GM23338 (cell line): ENCODE measurements at places on chromosomes 16 and 17.

- DNase-seq, result no peak
Measured at GRCh38 chr16:15976929-15977637, 27.7 kb downstream of the ABCC1 start.

DNA sequence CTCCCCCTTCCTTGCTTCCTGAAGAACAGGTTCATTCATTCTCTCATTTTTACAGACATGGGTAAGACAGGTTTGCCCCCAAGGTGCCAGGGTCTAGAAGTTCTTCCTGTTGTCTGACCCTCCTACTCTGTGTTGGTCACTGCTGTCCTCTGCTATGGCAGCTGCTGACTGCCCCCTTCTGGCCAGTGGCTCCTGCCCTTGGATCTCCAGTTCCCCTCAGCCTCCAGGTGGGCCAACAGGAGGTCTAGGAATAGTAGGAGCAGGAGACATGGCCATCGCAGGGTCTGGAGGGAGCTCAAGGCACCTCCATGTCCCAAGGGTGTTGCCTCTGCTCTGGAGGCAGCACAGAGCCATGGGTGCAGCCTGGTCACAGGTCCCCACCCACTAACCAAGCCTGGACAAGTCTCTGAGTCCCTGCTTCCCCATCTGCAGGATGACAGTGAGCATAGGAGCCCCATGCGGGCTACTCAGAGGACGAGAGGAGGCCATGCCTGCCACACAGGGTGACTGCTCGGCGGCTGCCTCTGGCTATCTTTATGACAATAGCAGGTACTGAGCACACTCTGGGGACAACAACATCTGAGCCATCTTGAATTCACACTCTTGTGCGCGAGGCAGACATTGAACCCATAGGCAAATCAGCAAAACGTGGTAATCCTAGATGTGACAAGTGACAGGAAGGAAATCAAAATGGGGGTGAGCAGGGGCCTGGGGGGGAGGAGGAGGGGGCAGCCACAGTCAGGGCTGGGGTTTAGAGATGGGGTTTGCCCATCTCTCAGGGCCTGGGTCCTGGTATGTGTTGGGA lies 27.0 kb upstream of the NXPH3 start:
- peak; percentile 73 for DNase-seq

DNA sequence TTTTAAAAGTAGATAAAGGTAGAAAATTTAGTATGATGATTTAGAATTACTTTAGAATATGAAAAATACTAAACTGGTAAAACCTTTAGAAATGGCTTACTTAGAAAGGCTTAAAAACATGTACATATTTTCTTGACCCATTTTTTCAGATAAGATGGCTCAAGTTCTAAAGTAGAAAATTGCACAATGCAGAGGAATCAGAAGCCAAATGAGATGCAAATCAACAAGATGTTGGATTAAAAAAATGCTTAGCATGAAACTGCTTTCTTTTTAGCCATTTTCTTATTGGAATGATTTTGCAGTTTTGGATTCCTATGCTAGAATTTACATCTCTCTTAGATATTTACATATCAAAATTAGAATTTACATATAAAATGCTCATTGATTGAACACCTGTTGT lies 1.5 kb upstream of the KRTAP3-1 start:
- no peak for DNase-seq

GRCh38 chr17:65618516-65618915 lies 57.1 kb upstream of the AXIN2 start:
- DNase-seq, result no peak

GRCh38 chr16:81487301-81487720 lies 42.7 kb downstream of the CMIP start:
- DNase-seq, result no peak

- DNase-seq, result no peak
Measured at GRCh38 chr16:11783319-11784037, 13.6 kb downstream of the ZC3H7A start.

DNA sequence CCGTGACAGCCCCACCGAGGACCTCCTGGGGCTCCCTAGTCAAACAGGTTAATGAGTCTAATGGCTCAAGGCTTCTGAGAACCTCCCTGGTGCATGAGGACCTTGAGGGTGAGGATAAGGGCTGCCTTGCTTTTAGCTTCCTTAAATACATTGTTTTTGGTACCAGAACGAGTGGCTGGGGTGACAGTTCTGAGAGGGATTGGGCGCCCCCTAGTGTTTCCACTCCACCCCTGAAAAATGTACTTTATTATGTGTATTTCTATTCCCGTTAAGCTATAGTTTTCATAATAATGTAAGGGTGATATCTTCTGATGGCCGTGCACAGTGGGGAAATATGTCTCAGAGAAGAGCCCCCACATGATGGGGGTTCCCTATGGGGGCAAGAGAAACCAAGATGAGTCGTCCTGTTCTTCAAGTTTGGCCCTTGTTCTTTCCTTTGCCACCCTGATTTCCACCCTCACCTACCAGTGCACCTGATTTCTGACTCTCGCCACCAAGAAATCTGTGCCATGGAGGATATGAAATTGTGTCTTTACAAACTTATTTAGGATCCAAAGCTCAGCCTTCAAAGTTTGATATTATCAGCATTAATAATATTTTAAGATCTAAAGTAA lies 14.5 kb upstream of the VWA3A start:
- DNase-seq, result peak; percentile 87

DNA sequence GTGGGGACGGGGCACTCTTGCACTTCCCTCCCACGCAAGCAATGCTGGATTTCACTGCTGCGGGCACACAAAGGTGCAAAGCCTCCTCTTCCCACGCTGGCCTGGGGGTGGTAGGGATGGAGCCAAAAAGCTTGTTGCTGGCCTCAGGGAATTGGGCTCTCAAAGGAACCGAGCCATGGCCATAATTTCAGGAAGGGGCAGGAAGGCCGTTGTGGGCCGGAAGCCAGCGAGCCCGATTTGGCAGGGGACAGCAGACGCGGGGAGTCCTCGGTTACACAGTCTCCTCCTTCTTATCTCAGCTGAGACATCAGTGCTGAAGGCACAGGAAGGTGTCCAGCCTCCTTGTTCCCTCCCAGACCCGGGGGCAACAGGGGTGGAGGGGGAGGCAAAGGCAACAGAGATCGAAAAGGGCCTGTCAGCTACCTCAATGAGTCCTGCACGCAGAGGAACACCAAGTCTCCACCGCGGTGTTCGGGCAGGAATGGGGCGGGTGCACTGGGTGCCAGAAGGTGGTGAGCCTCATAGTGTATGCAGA lies 59.5 kb downstream of the SLFN11 start:
- peak; percentile 37 for DNase-seq

- DNase-seq, result peak; percentile 93
Measured at GRCh38 chr16:30996985-30997724, 12.1 kb downstream of the HSD3B7 start.

GRCh38 chr17:31469959-31470358 lies 78.5 kb downstream of the RAB11FIP4 start:
- peak; percentile 59 for DNase-seq

DNA sequence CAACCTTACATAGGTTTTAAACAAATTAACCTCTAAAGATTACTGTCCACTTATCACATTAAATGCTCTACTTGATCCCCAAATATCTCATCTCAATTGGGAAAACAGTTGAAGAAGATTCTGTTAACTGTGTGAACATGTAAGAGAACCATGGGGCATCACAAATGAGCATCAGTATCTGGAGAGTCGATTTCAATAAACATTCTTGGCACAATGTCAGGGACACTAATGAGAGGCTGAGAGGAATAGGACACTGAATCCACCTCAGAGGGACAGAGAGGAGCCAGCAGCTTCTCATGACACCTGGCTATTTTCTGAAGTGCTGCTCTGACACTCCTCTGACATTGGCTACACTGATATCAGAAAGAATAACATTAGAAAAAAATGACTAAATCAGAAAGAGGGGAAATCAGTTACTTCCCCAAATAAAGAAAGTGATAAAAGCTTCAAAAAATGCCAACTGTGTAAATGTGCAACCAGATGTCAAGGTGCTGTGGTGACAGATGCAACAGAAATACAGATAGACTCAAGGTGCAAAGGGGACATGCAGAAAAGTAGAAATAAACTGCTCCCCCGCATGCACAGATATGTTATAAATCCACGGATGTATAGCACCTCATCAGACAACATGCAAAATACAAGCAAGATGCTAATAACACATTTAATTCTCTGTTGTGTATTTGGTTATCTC lies 67.4 kb downstream of the SNX11 start:
- DNase-seq, result no peak

DNA sequence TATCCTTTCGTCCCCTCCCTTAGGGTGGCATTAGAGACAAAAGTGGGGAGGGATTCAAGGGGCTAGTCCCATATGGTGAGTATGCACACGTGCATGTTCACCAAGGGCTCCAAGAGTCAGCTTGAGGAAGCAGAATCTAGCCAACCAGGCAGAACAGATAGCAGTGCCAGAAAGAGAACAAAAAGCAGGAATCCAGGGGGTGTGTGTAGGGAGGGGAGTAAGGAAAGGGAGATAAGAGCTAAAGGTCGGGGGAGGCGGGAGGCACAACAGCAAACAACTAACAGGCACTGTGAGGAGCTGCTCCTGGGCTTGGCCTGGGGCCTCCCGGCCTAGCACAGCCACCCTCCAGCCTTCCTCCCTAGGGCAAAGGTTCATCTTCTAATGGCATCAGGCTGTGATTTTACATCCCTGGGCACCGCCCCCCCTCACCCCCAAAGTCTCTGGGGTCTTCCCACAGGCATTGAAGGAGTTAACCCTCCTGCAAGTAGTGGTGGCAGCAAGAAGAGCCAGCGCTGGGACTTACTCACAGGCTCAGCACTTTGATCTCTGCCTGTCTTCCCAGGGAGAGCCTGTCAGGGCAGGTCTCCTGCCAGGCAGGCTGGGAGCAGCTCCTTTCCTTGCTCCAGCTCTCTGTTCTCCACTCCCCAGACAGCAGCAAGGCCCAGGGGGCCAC lies 12.4 kb upstream of the SUPT4H1 start:
- no peak for DNase-seq

DNA sequence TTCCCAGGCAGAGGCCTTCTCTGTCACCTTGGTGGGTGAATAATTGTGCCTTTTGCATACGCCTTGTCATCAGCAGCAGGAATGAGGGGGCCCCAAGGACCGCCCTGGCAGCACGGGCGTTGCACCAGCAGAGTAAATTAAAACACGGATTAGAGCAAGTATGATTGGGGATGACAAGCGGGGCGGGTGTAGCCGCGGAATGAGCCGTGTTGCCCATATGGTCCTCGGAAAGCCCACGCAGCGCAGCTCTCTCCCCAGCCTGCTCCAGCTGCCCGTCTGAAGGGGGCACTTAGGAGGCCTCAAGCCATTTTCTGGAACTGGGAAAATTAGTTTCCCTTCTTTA lies 299.4 kb upstream of the IRX3 start:
- no peak for DNase-seq

- no peak for DNase-seq
Measured at GRCh38 chr17:8345052-8345690, 5.5 kb downstream of the ODF4 start.

DNA sequence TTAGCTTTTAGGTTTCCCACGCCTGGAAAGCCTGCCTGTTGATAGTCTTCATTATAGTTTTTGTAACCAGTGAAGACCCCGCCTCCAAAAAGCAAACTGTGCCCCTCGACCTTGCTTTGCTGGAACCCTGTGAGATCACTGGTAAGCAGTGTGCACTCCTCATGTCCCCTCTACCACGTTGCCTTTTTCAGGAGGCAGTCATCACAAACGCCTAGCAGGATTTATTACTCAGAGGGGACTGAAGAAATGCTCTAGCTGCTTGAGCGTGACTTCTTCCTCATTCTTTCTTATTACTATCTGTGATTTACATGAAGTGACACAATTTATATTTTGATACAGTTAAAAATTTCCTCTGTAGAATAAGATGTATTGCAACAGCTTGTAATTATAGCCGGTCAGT lies 6.5 kb upstream of the KRTAP3-1 start:
- DNase-seq, result no peak

- DNase-seq, result no peak
Measured at GRCh38 chr17:20174588-20175265, 165.6 kb downstream of the SPECC1 start.

DNA sequence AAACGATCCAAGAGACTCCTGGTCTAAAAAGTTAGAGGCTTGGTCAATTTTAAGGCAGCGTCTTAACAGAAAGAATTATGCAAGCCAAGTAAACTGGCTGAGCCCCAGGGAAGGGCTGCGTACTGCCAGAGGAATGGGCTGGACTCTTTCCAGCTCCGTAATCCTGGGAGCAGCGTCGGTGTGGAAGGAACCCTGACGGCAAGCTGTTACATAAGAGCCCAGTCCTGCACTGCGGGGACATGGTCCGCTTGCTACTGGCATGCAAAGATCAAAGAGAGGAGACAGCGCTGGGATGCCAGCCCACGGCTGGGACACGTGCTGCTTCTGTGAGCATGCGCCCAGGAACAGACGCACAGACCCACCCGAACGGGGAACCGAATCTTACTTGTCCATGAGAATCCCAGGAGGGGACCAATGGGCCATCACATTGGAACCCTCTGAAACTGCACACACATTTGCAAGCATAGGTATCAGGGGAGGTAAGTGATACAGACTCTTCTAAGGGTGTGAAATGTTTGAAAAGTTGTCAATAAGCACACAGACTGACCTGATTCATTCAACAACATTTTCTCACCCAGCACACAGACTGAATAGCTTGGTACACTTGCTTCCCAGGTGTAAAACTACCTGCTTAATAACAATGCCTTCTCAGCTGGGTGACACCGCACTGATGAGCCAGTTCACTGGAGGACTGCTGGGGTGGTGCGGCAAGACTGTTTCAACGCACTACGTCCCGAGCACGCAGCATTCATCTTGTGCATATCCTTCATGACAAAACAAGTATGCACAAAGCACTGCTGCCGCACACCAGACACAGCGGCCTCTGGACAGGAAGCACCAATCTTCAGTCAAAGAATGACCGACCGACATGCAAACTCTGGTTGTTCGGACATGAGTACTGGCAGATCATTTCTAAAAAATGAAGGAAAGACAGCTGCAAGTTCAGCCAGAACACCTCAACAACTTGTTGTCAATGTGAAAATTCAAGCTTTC lies 94.9 kb downstream of the ANKRD11 start:
- no peak for DNase-seq

- DNase-seq, result no peak
Measured at GRCh38 chr16:66036793-66037715, 329.4 kb upstream of the CDH5 start.

GRCh38 chr16:228852-229730 lies at the start of gene LUC7L:
Gene LUC7L, minus strand, starts transcription at chr16:229449. Its CDS starts 110 bp downstream, at chr16:229339.
- DNase-seq, result peak; percentile 96

DNA sequence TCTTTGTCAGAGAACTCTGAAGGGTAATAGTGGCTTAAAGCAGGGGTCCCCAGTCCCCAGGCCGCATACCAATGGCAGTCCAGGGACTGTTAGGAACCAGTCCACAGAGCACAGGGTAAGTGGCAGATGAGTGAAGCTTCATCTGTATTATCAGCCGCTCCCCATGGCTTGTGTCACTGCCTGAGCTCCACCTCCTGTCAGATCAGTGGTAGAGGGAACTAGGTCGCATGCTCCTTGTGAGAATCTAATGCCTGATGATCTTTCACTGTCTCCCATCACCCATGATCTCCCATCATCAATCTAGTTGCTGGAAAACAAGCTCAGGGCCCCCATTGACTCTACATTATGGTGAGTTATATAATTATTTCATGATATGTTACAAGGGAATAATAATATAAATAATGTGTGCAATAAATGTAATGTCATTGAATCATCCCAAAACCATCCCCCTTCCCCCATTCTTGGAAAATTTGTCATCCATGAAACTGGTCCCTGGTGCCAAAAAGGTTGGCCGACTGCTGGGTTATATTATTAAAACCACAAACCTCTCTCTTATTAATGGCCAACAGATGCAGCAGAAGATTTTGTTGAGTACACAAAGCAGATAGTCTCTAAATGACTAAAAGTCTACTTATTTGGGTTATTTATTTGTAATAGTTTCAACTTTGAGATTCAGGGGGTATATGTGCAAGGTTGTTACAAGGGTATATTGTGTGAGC lies 782.7 kb downstream of the CDH11 start:
- no peak for DNase-seq

- DNase-seq, result no peak
Measured at GRCh38 chr17:40448639-40449261, 5.5 kb downstream of the IGFBP4 start.
